ENCODE measurements at places on chromosomes 1 and 21.

DNA sequence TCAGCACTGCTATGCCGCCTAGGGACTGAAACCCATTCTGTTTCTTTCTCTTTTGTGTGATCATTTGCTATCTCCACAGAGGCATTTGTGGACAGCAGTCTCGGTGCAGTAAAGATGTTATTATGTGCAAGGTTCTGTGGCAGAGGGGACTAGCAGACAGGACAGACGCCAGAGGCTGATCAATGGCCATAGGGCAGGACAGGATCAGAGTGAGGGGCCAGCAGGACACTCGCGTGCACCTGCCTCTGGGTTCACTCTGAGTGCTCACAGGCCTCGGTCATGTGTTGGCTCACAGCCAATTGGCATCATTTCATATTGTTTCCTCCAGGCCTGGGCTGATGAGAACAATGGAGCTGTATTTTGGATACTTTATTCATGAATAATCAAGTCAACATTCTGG, 212.6 kb downstream of the TGFB2 start:
- H3K4me1 ChIP-seq, result no peaks in the 10 kb centered on the region
- no peaks in the 10 kb centered on the region for H3K36me3 ChIP-seq
- no peak for DNase-seq
- H3K27ac ChIP-seq, result no peak overlapping the region

DNA sequence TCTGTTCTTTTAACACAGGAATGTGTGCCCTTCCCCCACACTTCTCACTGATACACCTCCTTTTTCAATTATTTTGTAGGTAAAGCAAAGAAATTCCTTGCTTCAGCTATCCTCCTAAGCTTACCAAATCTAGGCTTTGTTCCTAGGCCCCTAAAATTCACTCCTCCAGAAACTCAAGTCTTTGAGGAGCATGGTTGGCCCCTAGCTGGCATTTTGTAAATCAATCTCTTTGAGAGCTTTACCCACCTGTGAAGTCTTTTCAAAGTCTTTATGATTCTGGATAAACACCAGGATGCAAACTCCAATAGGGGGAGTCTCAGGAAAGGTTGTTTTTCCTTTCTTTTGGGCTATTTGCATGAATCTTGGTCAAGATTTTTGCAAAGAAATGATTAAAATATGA, 82.9 kb upstream of the ZNF644 start:
- no peaks in the 10 kb centered on the region for H3K27me3 ChIP-seq
- H3K27ac ChIP-seq, result no peak overlapping the region
- H3K4me1 ChIP-seq, result no peaks in the 10 kb centered on the region
- H3K36me3 ChIP-seq, result no peaks in the 10 kb centered on the region

- no peaks in the 10 kb centered on the region for H3K36me3 ChIP-seq
- H3K27me3 ChIP-seq, result no peaks in the 10 kb centered on the region
- no peak for DNase-seq
- H3K4me3 ChIP-seq, result no peak overlapping the region
- peaks cover 88% of the 10 kb centered on the region for H3K4me1 ChIP-seq
- H3K27ac ChIP-seq, result no peak overlapping the region
These were observed 60.5 kb downstream of the CD58 start for GRCh38 chr1:116510361-116510760.

- H3K27me3 ChIP-seq, result no peaks in the 10 kb centered on the region
- H3K36me3 ChIP-seq, result no peaks in the 10 kb centered on the region
- H3K4me3 ChIP-seq, result no peak overlapping the region
- H3K4me1 ChIP-seq, result no peaks in the 10 kb centered on the region
- DNase-seq, result no peak
These were observed 355.8 kb upstream of the NR5A2 start for GRCh38 chr1:199671684-199672083.

DNA sequence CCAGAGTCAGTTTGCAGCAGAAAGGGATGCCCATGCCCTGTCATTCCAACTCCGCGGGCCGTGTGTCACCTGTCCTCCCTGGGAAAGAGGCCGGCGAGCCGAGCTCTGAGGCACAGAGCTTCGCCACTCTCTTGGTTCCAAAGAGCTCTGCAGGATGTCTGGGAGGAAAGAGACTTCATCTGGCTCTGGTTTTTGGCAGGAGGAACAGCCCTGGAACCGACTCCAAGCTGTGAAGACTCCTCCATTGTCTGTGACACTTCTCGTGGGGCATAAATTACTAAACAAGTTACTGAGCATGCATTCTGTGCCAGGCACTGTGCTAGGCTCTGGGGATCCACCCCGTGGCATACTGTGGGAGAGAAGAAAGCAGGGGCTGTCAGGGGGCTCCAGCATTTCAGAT, 3.9 kb upstream of the FAM151A start:
- H3K4me1 ChIP-seq, result no peaks in the 10 kb centered on the region
- H3K27me3 ChIP-seq, result no peaks in the 10 kb centered on the region
- no peak overlapping the region for H3K4me3 ChIP-seq
- DNase-seq, result no peak
- no peaks in the 10 kb centered on the region for H3K36me3 ChIP-seq
- H3K27ac ChIP-seq, result no peak overlapping the region

- no peak for DNase-seq
- peak overlapping the region; percentile 75 for H3K27ac ChIP-seq
- H3K36me3 ChIP-seq, result no peaks in the 10 kb centered on the region
- no peaks in the 10 kb centered on the region for H3K27me3 ChIP-seq
- H3K4me1 ChIP-seq, result peaks cover 47% of the 10 kb centered on the region
These were observed 74.5 kb downstream of the MRPL37 start for GRCh38 chr1:54274448-54274847.

- no peak overlapping the region for H3K4me3 ChIP-seq
- H3K4me1 ChIP-seq, result no peaks in the 10 kb centered on the region
- no peak for DNase-seq
- no peaks in the 10 kb centered on the region for H3K36me3 ChIP-seq
These were observed 96.0 kb upstream of the CASZ1 start for GRCh38 chr1:10892138-10893065.

DNA sequence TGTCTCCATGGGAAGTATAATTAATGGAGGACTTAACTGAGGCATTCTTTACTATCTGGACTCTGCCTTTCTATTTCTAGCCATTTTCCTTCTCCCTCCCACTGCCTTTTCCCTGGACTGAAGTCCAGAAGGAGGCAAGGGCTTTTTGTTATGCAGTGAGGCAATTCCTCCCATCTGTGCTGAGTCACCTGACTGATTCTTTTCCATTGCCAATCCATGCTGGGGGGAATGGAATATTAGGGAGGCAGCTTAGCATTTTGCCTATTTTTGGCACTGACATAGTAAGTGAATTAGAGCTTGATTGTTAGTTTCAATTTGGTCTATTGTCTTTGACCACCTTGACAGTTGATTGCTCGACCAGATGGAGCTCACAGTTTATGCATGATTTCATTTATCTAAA, 1000.6 kb upstream of the PRMT6 start:
- no peak for DNase-seq
- no peaks in the 10 kb centered on the region for H3K4me1 ChIP-seq
- H3K27me3 ChIP-seq, result no peaks in the 10 kb centered on the region
- H3K4me3 ChIP-seq, result no peak overlapping the region
- H3K36me3 ChIP-seq, result no peaks in the 10 kb centered on the region

DNA sequence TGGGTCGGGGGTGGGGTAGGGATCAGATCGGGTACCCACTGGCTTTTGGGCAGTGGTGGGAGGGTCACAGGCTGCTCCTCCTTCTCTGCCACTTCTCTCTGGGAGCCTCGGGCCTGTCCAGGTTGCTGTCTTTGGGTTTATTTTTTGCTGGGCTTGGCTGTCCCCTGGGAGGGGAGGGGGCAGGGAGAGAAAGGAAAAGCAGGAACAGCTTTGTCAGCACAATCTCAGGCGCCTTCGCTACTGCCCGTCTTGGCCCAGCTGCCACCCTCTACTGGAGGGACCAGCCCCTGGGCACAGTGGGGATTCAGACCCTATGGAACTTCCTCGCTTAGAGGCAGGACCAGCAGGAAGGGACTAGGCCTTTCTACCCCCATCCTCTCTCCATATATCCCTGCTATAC, 8.4 kb downstream of the KCNQ4 start:
- no peak overlapping the region for H3K27ac ChIP-seq
- peaks cover 4% of the 10 kb centered on the region for H3K4me1 ChIP-seq
- DNase-seq, result no peak
- H3K36me3 ChIP-seq, result no peaks in the 10 kb centered on the region
- H3K4me3 ChIP-seq, result no peak overlapping the region

DNA sequence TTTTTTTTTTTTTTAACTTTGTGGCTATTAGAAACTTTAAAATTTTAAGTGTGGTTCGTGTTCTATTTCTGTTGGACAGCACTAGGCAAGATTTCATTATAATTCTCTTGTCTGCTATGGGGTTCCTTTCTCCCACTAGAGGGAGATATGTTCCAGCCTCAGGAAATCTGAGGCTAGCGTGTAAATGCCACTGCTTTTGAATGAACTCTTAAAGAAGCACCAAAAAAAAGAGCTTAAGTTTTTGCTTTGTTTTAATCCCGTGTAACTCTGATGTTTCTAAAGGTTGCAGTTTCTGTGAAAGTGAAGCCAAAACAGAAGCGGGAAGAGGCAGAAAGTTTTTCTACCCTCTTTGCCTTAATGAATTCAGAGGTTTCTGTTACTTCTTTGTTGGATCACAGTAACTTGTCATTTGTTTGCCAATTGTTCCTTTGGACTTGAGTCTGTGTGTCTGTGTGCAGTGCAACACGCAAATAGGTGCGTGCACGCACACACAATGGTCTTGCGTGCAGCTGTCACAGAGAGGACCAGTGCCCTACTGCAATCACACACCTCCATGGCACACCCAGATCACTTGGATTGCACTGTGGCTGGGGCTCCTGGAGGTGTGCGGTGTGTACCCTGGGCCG, 32.3 kb downstream of the HHAT start:
- DNase-seq, result no peak
- no peaks in the 10 kb centered on the region for H3K36me3 ChIP-seq
- no peak overlapping the region for H3K4me3 ChIP-seq
- H3K27ac ChIP-seq, result no peak overlapping the region

GRCh38 chr1:183106166-183106565, 79.9 kb upstream of the LAMC2 start:
- no peaks in the 10 kb centered on the region for H3K27me3 ChIP-seq
- no peak overlapping the region for H3K27ac ChIP-seq
- peaks cover 4% of the 10 kb centered on the region for H3K36me3 ChIP-seq
- no peak for DNase-seq

GRCh38 chr1:112992780-112993179, 36.8 kb upstream of the SLC16A1 start:
- no peak overlapping the region for H3K27ac ChIP-seq
- H3K36me3 ChIP-seq, result no peaks in the 10 kb centered on the region

DNA sequence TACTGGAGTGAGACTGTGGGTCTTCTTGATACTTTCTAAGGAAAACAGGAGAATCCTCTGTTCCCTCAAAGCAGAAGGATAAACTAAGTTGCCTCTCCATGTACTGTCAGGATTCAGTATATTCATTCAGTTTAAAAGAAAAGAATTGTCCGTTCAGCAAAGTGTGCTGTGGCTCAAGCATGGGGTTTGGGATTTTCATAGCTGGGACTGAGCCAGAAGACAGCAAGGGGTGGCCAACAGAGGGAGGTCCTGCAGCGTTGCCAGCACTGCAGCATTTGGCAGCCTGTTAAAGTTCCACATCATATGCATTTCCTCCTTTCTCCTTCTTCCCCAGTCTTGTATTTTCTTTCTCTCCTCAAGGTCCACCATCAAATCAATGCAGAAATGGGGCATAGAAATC, 75.1 kb downstream of the DTL start:
- no peaks in the 10 kb centered on the region for H3K27me3 ChIP-seq
- no peak overlapping the region for H3K4me3 ChIP-seq
- H3K4me1 ChIP-seq, result no peaks in the 10 kb centered on the region
- DNase-seq, result peak; percentile 83
- no peak overlapping the region for H3K27ac ChIP-seq

GRCh38 chr21:39115576-39116235, 67.5 kb downstream of the PSMG1 start:
- H3K4me1 ChIP-seq, result no peaks in the 10 kb centered on the region
- H3K36me3 ChIP-seq, result no peaks in the 10 kb centered on the region
- no peak for DNase-seq
- no peak overlapping the region for H3K27ac ChIP-seq
- H3K27me3 ChIP-seq, result no peaks in the 10 kb centered on the region

DNA sequence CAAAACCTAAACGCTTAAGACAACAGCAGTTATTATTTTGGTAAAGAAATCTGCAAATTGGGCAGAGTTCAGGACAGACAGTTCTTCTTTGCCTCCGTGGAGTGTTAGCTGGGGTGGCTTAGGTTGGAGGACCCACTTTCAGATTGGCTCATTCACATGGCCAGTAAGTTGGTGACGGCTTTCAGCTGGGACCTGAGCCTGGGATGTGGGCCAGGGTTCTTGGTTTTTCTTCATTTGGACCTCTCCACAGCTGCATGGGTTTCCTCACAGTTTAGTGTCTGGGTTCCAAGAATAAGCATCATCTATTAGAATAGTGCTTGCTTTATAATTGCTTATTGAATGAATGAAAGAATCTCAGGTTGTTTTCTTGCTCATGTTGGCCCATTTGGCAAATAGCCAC, 72.2 kb downstream of the ATF6 start:
- H3K36me3 ChIP-seq, result no peaks in the 10 kb centered on the region
- no peaks in the 10 kb centered on the region for H3K27me3 ChIP-seq
- no peak for DNase-seq
- H3K4me1 ChIP-seq, result no peaks in the 10 kb centered on the region
- no peak overlapping the region for H3K27ac ChIP-seq

GRCh38 chr21:45972716-45973474, 8.7 kb upstream of the COL6A1 start:
- peaks cover 43% of the 10 kb centered on the region for H3K4me1 ChIP-seq
- H3K27me3 ChIP-seq, result peaks cover 74% of the 10 kb centered on the region
- no peaks in the 10 kb centered on the region for H3K36me3 ChIP-seq

- no peaks in the 10 kb centered on the region for H3K4me1 ChIP-seq
- no peak for DNase-seq
- no peaks in the 10 kb centered on the region for H3K27me3 ChIP-seq
These were observed 113.9 kb downstream of the GRIK1 start for GRCh38 chr21:29825936-29826335.

DNA sequence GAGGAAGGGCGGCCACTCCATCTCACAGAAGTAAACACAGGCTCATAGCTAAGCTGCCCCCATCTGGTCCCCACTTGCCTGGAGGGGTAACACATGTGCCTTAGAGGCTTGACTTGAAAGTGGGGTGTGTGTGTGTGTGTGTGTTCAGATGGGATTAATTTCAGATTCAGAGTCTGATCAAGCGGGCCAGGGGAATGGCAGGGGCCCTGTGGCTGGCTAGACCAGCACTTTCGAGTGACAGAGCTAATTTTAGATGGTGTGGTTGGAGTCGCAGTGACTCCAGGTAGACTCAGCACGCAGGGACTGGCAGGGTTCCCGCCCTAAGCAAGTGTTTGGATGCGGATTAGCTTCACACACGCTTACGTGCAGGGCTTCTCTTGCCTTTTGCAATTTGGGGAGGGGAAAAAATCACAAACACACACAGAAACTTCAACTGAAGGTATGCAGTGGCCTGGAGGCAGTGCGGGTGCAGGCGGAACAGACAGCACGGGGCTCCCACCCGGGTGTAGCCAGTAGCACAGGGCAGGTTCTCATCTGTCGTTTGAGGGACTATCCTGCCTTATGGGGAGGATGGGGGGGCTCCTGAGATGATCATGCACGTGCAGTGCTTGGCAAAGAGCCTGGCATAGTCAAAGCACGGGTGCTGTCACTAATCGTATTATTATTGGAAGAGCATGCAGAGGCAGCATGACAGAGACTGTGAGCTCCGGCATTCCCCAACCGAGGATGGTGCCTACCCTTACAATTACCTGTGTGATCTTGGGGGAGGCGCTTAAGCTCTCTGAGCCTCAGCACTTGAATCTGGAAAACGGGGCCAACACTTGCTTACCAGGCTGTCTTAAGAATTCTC, 1.3 kb downstream of the EDN2 start:
- H3K4me1 ChIP-seq, result peaks cover 35% of the 10 kb centered on the region
- no peaks in the 10 kb centered on the region for H3K36me3 ChIP-seq
- no peak overlapping the region for H3K27ac ChIP-seq
- no peak overlapping the region for H3K4me3 ChIP-seq
- DNase-seq, result no peak
- H3K27me3 ChIP-seq, result no peaks in the 10 kb centered on the region

GRCh38 chr1:99811747-99812146, 38.4 kb upstream of the AGL start:
- no peaks in the 10 kb centered on the region for H3K36me3 ChIP-seq
- no peaks in the 10 kb centered on the region for H3K27me3 ChIP-seq
- no peak overlapping the region for H3K4me3 ChIP-seq
- no peak for DNase-seq

Data from left lung (tissue), 14 donors.